ENCODE measurements at places on chromosomes 2 and 18. TPM values are rescaled to one million over a fixed set of nuclear protein-coding genes. Genes with fewer than 3 reads are reported as not detected.

RIT2 gene
- total RNA-seq: not detected

LINC00305 gene
- total RNA-seq: not detected

QPCT gene
- 27.1 TPM for total RNA-seq

NPPC gene
- not detected for total RNA-seq

BMP10 gene
- total RNA-seq: not detected

NT5DC4 gene
- not detected for total RNA-seq

BOK gene
- total RNA-seq: 54.0 TPM

NPHP1 gene
- 4.8 TPM for total RNA-seq

IL1F10 gene
- total RNA-seq: not detected

LRATD1 gene
- 1.7 TPM for total RNA-seq

C1QL2 gene
- total RNA-seq: not detected

ATP6V1B1 gene
- not detected for total RNA-seq

GPR39 gene
- total RNA-seq: 3.2 TPM

SOX11 gene
- under 0.01 TPM for total RNA-seq

TMEM247 gene
- 0.32 TPM for total RNA-seq

EPB41L3 gene
- total RNA-seq: 0.97 TPM

FABP1 gene
- total RNA-seq: not detected

COL6A3 gene
- total RNA-seq: 1,329 TPM

PRKD3 gene
- total RNA-seq: 85.9 TPM

CXCR2 gene
- not detected for total RNA-seq

GALNT3 gene
- total RNA-seq: 4.3 TPM

FAM228B gene
- total RNA-seq: 14.2 TPM

GEN1 gene
- 12.6 TPM for total RNA-seq

CAPN14 gene
- under 0.01 TPM for total RNA-seq

VWC2L gene
- under 0.01 TPM for total RNA-seq

SEMA4C gene
- 22.5 TPM for total RNA-seq

FSHR gene
- total RNA-seq: not detected

MAP3K19 gene
- total RNA-seq: not detected

MAT2A gene
- total RNA-seq: 124 TPM

RND3 gene
- total RNA-seq: 1,266 TPM

RFX8 gene
- 1.7 TPM for total RNA-seq
